RPMI7951 (cell line): ENCODE measurements at places on chromosomes 5 and 9. TPM values are rescaled to one million over a fixed set of nuclear protein-coding genes. Genes with fewer than 3 reads are reported as not detected.

DNA sequence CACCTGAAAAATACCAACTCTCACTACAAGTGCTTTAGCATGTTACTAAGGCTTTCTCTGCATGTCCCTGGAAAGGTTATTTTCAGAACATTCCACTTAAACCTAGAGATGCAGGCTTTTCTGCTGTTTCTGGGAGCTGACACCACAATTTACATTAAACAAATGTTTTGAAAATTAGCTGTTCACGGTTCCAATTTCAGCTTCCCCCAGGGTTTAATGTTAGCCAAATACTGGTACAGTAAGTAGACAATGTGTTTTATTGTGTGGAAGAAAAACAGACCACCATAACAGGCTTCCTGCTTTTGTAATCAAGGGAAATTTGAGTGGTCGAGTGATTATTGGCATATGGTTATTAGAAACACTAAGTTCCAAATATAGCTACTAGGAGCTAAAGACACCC, 32.0 kb downstream of the MACROH2A1 start:
- DNase-seq = no peak

The GPR150 gene
- 0.10 TPM in 1 of 2 replicates, not detected in the other for total RNA-seq

DNA sequence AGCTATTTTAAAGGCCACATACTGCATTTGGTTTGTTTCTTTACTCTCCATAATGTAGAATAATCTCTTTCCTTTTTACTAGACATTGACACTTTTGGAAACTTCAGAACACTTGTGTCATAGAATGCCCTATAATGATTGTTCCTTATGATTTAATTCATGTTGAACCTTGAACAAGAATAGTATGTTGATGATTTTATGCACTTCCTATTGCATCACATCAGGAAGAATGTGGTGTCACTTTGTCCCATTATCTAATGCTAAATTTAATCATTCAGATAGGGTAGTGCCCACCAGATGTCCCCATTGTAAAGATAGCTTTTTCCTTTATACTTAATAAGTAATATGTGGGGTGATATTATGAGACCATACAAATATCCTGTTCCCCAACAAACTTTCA, 19.4 kb upstream of the DEPDC1B start:
- DNase-seq = no peak

DNA sequence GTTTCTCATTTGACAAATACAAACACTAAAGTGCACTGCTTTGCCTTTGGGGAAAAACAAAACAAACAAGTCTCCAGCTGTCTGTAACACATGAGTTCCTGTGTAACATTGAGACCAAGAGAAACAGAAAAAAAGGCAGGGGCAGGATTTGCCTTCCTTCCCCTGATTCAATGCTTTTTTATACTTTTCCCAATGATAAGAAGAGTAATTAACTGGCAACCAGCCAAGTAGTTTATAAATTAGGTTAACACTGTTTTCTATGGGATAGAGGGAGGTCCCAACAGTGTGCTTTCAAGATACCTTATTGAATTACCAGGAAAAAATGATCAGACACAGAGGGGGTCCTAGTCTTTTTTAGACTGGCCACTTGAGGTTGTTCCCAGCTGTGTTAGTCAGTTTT, 346.8 kb downstream of the TRIM36 start:
- no peak for DNase-seq

The GAS1 gene
- total RNA-seq = 0.60 and 0.78 TPM in 2 replicates

DNA sequence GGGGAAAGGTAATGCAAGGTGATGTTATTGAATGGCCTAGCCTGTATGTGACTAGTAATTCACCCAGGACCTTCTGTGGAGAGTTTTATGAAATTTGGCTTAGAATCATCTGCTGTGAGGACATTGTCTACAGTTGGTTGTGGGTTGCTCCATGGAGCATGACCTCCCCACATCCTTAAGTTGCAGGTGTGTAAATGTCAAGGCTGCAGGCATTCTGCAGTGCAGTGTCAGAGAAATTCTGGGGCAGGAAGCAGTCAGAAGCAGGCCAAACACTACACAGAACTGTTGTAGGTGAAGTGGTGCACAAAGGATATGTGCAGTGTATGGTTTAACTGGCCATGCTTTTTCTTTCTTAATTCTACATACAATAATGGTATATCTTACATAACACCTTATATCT, 588.3 kb downstream of the EBF1 start:
- DNase-seq = no peak

DNA sequence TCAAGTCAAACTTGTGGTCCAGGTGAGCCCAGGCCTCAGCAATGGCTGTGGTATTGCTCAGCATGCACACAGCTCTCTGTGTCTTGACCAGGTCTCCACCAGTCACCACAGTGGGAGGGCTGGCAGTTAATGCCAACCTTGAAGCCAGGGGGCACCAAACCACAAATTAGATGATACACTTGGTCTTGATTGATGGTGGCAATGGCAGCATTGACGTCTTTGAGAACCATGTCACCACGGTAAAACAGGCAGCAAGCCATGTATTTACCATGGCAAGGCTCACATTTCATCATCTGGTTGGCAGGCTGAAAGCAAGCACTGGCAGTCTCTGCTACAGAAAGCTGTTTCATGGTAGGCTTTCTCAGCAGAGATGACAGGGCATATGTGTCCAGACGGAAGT, 40.0 kb downstream of the NIM1K start:
- peak; percentile 25 for DNase-seq

GRCh38 chr9:3608011-3608410, 82.2 kb upstream of the RFX3 start:
- no peak for DNase-seq

DNA sequence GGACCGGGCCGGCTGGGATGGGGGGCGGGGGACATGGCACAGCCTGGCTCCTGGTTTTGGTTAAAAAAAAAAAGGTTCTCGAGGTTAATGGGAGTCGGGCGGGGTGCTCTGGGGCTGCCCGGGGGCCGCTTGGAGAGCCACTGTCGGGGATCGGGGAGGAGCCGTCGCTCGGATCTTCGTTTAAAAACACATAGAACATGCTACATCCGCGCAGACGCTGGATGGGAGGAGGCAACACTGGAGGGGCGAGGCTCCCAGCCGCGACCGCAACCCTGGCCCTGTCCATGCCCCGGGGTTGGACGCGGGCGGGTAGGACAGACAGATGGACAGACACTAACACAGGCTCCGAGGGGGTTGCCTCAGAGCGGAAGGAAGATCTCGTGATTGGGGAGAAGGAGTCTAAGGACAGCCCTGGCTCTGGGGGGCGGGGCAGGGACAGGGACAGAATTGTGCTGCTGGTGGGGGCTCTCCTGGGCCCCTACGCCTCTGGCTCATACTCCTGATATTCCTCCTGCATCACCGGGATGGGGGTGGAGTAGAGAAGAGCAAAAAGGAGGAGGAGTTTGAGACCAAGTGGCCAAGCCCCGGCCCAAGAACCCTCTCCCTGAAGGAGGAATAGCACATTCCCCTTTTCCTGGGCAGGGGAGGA, 9.9 kb downstream of the SNCB start:
- peak; percentile 83 for DNase-seq

GRCh38 chr5:39176759-39177630, 42.4 kb downstream of the FYB1 start:
- DNase-seq = no peak

DNA sequence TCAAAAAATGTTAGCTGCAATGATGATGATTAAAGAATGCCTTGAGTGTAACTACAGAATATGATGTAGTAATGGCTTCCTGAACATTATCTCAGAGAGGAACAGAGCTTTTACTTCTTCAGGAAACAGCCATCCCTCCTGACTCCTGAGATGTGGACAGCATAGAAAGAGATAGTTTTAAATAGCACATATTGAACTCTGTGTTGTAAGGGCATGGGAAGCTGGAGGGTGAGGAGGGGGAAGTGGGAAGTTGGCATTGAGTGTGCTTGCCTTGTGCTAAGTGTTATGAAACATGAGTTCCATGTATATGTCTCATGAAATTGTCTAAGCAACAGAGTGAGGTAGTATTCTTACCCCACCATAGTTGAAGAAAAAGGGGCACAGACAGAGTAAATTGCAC, 161.5 kb upstream of the SLC28A3 start:
- DNase-seq = no peak

- DNase-seq = no peak
These were observed 1032.5 kb downstream of the DTWD2 start for GRCh38 chr5:117955831-117956230.
